ENCODE measurements at places on chromosomes 16 and 17. TPM values are rescaled to one million over a fixed set of nuclear protein-coding genes. Genes with fewer than 3 reads are reported as not detected.

DLX4 gene
- 2.6 TPM for total RNA-seq

KRTAP4-6 gene
- total RNA-seq: not detected

GOSR1 gene
- 57.7 TPM for total RNA-seq

FNDC8 gene
- total RNA-seq: not detected

CCDC200 gene
- total RNA-seq: not detected

BICDL2 gene
- 0.21 TPM for total RNA-seq

TBC1D3C gene
- 0.55 TPM for total RNA-seq

KRTAP4-3 gene
- not detected for total RNA-seq

FSCN2 gene
- total RNA-seq: 0.98 TPM

KSR1 gene
- 23.5 TPM for total RNA-seq

TP53TG3 gene
- not detected for total RNA-seq

ETV4 gene
- 41.3 TPM for total RNA-seq

PTX4 gene
- total RNA-seq: not detected

TBC1D3E gene
- total RNA-seq: not detected

TBX6 gene
- 0.87 TPM for total RNA-seq

SLX4 gene
- total RNA-seq: 5.0 TPM

PNPO gene
- 11.2 TPM for total RNA-seq

TBC1D3H gene
- total RNA-seq: 1.0 TPM

KRTAP1-1 gene
- total RNA-seq: not detected

GHDC gene
- total RNA-seq: 17.4 TPM

- ATAC-seq: peak; percentile 97
These were observed 27.0 kb downstream of the CBFB start for GRCh38 chr16:67055712-67056487.

DNA sequence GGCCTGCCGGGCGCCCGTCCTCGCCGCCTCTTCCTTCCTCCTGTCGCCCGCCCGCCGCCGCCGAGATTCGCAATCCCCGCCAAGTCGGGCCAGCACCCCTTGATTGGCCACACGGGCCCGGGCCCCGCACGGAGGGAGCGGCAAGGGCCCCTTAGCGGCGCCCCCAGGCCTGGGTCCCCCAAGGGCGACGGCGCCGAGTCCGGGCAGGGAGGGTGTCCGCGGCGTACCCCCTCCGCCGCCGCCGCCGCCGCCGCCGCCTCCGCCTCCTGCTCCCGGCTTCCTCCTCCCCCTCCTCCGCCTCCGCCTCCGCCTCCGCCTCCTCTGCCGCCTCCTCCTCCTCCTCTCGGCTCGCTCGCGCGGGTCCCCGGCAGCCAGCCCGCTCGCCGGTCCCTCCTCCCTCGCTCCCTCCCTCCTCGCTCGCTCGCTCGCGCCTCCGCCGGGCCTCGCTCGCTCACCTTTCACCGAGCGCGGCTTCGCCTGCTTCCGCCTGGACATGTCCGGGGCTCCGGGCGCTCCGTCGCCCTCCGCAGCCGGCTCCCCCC lies 561 bp downstream of the ZNF423 start:
- ATAC-seq: peak; percentile 51

GRCh38 chr16:26464576-26465266 lies 602.0 kb upstream of the C16orf82 start:
- ATAC-seq: no peak

DNA sequence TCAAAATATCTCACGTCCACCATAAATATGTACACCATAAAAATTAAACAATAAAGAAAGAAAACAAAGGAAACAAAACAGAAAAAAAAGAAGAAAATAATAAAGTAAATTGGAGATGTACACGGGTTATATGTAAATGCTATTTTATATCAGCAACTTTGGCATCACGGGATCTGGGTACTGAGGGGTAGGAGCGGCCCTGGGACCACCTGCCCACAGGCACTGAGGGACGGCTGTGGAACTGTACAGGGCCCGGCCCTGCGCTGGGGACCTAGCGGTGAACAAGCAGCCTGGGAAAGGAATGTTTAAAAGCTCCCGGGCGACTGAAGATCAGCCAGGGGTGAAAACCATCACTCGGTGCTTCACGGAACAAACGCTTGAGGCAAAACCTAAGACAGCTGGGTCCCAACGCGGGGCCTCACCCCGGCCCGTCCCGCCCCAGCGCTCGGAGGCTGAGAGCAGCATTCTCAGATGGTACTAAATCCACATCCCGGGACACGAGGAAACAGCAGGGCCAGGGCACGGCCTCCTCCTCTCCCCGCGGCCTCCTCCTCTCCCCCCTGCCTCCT lies 31.2 kb downstream of the NXN start:
- no peak for ATAC-seq

- no peak for ATAC-seq
These were observed 6.9 kb downstream of the SLC12A4 start for GRCh38 chr16:67961551-67961957.

GRCh38 chr16:66569131-66569530 lies 2.9 kb downstream of the CMTM1 start:
- no peak for ATAC-seq

GRCh38 chr17:8152112-8152775 lies at the start of gene PER1:
TSS of gene PER1 (minus strand) at chr17:8152404. CDS start at chr17:8150706, 1,698 bp downstream.
- peak; percentile 20 for ATAC-seq

GRCh38 chr17:64533784-64534183 lies 27.0 kb downstream of the CEP95 start:
- ATAC-seq: no peak

- peak; percentile 81 for ATAC-seq
These were observed 12.0 kb downstream of the VAC14 start for GRCh38 chr16:70788668-70789594.

DNA sequence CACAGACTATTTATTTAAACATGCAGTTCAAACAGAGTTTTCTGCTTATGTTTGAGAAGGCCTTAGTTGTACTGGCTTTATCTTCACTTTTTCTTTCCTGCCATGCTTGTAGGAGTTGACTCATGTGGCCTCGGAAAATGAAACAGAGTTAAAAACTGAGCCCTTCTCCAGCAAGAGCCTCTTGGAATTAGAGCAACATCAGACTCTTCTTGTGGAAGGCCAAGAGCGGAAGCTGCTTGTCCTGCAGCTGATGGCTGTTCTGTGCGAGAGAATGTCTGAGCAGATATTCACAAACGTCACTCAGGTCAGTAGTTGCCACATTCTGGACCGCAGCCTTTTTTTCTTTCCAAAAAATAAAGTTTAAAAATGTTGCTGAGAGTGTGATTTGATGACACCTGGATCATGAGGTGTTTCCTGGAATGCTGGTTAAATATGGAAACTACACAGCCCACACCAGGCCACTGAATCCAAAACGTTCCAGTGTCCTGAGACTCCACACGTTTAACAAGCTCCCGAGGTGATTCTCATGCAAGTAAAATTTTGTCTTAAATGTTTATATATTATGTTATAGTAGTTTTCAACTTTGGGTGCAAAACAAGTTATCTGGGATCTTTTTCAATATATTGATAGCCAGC lies 65.9 kb downstream of the TANGO6 start:
- no peak for ATAC-seq

GRCh38 chr17:47188271-47188875 lies 722 bp downstream of the CDC27 start:
- ATAC-seq: no peak

- peak; percentile 92 for ATAC-seq
These were observed 315.8 kb downstream of the MAF start for GRCh38 chr16:79284766-79285165.

- no peak for ATAC-seq
These were observed 156.4 kb downstream of the HS3ST2 start for GRCh38 chr16:22970209-22970865.

GRCh38 chr17:60356940-60357339 lies 35.0 kb downstream of the USP32 start:
- peak; percentile 74 for ATAC-seq

DNA sequence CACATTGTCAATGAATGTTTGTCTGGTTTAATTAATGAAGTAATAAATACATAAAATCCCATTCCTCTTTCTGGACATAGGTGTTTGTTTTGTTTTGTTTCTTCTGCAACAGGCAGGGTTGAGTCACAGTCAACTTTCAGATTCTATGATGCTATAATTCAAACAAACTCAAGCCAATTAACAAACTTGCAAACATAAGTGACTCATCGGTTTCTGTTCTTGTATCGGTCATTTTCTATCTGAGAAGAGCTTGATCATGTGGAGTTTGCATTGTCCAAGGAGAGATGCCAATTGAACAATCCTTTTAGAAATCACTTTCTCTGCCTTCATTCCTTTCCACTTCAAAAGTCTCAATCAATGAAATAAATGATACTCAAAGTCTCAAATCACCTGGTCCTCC lies 294.2 kb upstream of the C16orf82 start:
- no peak for ATAC-seq

- no peak for ATAC-seq
These were observed 190.5 kb downstream of the IRF8 start for GRCh38 chr16:86089334-86089900.

DNA sequence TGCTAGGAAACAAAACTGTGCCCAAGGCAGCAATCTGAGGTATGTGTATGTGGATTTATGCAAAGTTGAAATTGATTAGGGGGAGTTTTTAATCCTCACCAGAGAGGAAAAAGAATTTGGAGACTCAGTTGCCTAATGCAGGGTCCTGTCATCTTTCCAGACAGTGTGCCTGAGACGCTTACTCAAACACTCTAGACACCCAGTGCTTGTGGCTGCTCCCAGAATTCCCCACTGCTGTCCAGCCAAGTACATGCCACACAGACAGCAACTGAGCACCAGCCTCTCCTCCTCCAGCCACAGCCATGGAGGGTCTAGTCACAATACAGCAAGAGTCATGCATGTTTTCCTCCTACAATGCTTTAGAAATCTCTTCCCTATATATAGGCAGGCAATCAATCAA lies 118.1 kb downstream of the HIC1 start:
- peak; percentile 13 for ATAC-seq

DNA sequence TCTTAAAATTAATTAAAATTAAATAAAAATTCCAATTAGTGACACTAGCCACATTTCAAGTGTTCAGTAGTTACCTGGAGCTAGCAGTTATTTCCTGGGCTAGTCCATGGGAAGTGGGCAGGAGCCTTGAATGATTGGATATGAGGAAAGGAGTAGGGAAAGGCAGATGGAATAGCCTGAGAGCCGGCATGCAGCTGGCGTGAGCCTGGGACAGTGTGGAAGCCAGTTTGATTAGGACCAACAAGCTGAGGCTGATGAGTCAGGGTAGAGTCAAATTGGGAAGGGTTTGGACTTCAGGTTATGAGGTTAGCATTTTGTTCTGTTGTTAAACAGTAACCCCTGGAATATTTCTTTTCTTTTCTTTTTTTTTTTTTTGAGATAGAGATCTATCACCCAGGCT lies 15.3 kb upstream of the GNA13 start:
- no peak for ATAC-seq

- ATAC-seq: no peak
These were observed 130.4 kb downstream of the TANC2 start for GRCh38 chr17:63096426-63096825.

DNA sequence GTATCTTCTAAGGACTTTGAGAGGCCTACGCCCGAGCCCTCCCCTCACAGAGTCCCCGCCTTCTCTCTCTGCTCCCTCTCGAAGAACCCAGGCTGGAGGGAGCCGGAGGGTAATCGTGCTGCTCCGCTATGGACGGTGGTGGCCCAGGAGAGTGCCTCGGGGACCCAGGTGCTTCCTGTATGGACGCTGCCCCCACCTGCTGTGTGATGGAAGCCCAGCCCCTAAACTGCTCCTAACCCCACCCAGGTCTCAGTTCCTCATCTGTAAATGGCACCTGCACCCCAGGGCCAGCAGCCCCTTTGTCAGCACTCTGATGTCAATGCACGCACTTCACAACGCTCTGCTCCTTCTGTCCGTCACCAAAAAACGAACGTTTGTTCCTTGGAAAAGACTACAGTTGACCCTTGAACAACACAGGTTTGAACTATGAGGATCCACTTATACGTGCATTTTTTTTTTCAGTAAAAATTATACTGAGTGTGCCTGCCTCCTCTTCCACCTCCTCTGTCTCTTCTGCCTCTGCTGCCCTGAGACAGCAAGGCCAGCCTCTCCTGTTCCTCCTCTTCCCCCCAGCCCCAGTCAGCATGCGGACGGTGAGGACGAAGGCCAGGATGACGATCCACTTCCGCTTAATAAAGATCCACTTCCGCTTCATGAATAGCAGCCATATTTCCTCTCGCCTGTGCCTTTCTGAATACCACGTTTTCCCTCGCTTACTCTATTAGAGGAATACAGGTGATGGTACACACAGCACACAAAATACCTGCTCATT lies 118.3 kb downstream of the BANP start:
- ATAC-seq: no peak

DNA sequence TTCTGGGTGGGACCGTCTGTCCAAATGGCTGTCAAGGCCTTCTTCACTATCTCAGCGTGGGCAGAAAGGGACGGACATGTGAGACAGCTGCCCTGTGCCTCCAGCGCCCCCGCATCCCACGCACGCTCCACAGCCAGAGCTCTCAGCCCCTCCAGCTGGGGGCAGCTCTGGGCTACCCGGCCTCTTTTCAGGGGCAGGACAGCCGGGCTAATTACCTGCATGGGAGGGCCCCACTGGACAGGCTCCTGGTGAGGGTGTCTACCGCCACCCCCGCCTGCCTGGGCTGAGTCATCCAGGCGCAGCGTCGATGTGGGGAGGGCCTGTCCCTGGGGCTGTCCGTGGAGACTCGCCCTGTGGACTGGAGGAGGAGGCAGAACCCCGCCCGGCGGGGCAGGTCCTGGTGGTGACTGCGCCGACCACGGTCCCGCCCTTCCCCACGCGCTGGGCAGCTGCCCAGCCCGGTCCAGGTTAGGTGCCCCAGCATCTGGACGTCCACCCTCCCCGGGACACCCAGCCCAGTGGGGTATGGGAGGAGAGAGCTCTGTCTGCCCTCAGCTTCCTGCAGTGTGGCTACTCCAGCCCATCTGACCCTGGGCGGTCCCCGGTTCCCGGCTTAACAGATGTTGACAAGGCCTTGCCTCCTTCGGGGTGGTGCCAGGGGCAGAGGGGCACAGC lies 5.9 kb upstream of the METRNL start:
- peak; percentile 77 for ATAC-seq

GRCh38 chr16:29876594-29877249 lies 13.7 kb upstream of the CDIPT start:
- ATAC-seq: no peak

- no peak for ATAC-seq
These were observed 101.7 kb downstream of the RPTOR start for GRCh38 chr17:80646328-80646727.

DNA sequence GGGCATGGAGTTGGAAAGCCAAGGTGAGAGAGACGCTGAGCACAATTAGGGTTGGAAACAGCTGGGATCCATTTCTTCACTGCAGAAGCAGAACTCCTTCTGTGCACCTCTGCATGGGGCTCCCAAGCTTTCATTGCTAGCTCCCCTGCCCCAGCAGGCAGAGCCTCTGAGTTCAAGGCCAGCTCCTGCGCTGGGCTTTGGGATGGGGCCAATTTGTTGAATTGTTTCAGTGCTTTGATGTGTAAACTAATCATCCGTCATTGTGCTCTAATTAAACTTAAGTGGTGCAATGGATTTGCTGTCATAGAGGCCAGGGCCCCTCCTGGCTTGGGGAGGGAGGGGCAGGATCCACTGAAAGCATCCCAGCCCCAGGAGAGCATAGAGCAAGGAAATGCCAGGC lies 13.5 kb upstream of the LYRM9 start:
- no peak for ATAC-seq

DNA sequence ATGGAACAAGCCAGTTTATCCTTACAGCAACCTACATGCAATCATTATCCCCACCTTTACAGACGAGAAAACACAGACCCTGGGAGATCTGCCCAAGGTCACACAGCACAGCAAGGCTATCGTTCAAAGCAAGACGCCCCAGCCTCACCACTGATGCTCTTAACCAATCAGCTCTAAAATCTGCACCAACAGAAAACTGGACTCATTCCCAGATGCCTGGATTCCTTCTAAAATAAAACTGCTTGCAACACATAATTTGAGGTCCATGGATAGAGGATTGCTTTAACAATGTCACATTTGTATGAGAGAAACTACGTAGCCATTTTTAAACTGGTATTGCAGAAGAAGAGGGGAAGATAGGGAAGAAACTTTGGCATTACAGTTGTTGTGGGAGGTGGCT lies 6.8 kb downstream of the COTL1 start:
- no peak for ATAC-seq

Data from motor neuron (in vitro differentiated cells).